ENCODE measurements at places on chromosomes 16 and 17.
A peak's percentile ranks its signal among the peaks of the same experiment; 100 is the strongest.

DNA sequence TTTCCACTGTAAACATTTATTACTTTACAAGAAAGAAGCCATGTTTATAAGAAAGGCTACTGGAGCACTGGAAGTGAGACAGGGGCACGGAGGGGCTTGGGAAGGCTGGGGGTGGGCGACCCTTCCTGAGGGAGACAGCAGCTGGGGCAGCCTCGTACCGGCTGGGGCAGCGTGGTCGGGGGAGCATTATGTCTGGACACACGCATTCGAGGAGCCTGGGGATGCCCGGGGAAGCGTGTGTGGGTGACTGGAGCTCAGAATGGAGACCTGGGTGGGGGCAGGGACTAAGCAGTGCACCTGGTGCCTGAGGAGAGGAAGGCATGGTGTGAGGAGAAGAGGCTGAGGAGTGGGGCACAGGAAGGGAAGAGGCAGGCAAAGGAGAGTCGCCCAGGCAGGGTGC is 64.5 kb downstream of the SRCIN1 start:
- DNase-seq = no peak

GRCh38 chr16:29710227-29711219 is 31.5 kb downstream of the QPRT start:
- no peak for DNase-seq

DNA sequence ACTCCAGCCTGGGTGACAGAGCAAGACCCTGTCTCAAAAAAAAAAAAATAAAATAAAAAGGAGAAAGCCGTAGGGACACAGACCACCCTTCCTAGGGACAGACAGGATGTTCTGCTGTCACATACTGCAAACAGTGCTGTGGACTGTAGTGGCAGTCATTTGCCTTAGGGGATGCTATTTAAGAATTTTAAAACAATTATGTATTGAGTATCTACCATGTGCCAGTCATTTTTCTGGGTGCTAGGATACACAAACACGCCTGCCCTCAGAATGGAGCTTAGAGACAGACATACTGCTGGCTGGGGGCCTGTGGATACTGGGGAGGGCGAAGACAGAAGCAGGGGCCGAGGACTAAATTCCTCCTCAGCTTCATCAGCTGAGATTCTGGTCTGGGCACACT is 45.5 kb downstream of the MRC2 start:
- no peak for DNase-seq

GRCh38 chr16:53982631-53983042 is 278.7 kb downstream of the FTO start:
- no peak for DNase-seq

GRCh38 chr17:13306310-13306962 is 288.6 kb upstream of the ELAC2 start:
- DNase-seq = no peak

- peak; percentile 14 for DNase-seq
These were observed 52.5 kb downstream of the ZFPM1 start for GRCh38 chr16:88505405-88506082.

GRCh38 chr16:59740858-59741257 is 1006.7 kb upstream of the GOT2 start:
- DNase-seq = no peak

DNA sequence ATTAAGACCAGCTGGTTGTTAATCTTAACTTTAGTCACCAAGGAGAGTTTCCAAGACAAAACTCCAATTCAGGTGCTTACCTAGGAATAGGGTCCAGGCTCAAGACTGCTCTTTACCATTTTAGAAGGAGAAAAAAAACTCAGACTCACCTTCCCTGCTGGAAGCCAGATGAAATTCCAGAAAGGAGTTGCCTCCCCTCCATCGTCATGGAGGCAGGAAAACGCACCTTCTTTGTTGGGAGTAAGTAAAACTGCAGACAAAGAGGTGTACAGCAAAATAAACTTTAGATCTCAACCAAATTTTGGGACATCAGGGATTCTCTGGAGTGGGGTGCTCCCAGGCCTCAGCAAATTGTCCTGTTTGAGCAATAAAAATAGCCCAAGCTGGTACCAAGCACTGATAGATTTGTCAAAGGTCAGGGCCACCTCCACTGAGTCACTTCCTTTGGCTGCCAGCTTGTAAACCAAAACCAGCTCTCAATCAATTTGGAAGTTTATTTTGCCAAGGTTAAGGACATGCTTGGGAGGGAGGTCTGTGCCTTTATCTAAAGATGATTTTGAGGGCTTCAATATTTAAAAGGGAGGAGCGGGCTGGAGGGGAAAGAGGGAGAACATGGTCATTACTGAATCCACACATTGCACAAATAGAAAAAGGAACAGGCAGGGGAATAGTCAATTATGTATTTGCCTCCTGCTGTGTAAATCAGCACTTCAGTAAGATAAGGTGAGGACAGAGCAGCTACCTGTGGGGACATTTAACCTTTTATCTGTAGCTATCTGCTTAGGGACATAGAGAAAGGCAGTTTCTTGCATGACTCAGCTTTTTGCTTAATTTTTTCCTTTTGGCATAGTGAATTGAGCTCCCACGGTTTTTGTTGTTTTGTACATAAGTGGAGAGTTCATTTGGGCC is 1.5 kb upstream of the ALDH3A2 start:
- DNase-seq = no peak

GRCh38 chr16:86499889-86500707 is 10.2 kb upstream of the FOXF1 start:
- no peak for DNase-seq

GRCh38 chr17:79188048-79188447 is 113.4 kb downstream of the ENGASE start:
- DNase-seq = no peak

DNA sequence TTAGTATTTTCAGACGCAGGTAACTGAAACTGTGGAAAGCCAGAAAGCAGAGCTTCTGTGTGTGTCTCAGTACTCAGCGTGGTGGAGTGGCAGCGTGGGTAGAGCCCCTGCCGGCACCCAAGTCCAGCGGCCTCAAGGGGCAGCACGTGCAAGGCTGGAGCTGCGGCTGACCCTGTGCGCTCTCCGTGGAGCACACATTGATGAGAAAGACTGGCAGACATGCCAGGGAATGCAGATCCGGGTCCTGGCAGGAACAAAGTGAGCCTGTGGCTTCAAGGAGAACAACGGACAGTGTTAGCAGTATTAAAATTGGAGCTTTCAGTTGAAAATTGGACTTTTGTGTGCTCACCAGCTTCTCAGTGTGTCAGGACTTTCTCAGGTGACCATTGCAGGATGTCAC is 23.3 kb downstream of the ZC3H18 start:
- DNase-seq = no peak

- DNase-seq = no peak
These were observed 508 bp downstream of the FLCN start for GRCh38 chr17:17236295-17237025.

GRCh38 chr17:83192161-83192788 is 112.9 kb downstream of the METRNL start:
- no peak for DNase-seq

- no peak for DNase-seq
These were observed 197.3 kb upstream of the PMFBP1 start for GRCh38 chr16:72369274-72369673.

DNA sequence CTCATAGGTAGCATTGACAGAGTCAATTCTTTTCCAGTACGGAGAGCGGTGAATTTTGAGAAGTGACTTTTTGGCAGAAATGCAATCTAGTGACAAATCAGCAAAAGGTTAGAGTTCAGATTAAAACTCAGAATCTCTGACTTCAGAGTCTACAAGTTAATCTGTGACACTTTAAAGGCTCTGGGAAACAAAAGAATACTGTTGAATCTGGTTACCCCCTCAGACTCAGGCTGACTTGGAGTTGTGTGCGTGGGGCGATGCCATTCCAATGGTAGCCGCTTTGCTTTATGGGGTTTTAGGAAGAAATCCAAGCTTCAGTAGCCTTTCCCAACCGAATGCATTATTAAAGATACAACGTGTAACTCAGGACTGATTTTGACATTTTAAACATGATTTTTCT is 118.2 kb downstream of the CDH13 start:
- DNase-seq = no peak

GRCh38 chr17:10268005-10268404 is 69.6 kb upstream of the GAS7 start:
- DNase-seq = no peak

DNA sequence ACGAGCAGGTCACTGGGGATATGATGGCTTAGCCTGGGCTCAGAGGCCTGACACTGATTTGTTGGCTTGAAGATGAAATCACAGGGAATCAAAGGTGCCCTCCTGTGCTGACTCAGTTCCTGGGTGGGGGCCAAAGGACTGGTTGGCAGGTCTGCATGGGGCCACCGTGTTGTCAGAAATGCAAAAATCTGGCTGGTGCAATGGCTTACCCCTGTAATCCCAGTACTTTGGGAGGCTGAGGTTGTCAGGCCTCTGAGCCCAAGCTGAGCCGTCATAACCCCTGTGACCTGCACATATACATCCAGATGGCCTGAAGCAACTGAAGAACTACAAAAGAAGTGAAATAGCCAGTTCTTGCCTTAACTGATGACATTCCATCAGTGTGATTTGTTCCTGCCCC is 314.2 kb downstream of the WWOX start:
- DNase-seq = no peak

Data from stimulated activated CD4-positive, alpha-beta T cell treated with anti-CD3 and anti-CD28 coated beads, Interleukin-12 subunit alpha, Interleukin-12 subunit beta, amount 100 ng/mL, for 24 hours (primary cell).